ENCODE measurements at places on chromosomes 2 and 18.
A peak's percentile ranks its signal among the peaks of the same experiment; 100 is the strongest.

GRCh38 chr2:15133461-15133860, 427.7 kb downstream of the NBAS start:
- no peak overlapping the region for H3K4me3 ChIP-seq
- no peak for DNase-seq
- H3K27ac ChIP-seq = no peak overlapping the region
- H3K27me3 ChIP-seq = no peaks in the 10 kb centered on the region
- no peaks in the 10 kb centered on the region for H3K36me3 ChIP-seq

DNA sequence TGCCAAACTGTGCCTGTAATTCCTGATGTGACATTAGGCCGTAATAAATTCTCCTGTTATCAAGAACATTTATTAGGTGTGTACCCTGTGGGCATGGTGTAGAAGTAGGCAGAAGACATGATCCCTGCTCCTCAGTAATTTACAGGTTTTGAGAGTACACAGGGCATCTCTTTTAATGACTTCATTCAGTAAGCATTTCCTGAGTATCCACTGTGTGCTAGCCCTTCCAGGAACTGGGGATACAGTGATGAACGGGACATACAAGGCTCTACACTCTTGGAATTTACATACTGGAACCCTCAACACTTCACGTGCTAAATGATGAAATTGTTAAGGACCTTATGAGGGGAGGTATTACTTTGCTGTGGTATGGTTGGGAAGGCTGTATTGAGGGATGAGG, 30.2 kb downstream of the DIS3L2 start:
- DNase-seq = no peak
- no peaks in the 10 kb centered on the region for H3K36me3 ChIP-seq
- peaks cover 10% of the 10 kb centered on the region for H3K4me1 ChIP-seq
- H3K4me3 ChIP-seq = no peak overlapping the region
- H3K27ac ChIP-seq = no peak overlapping the region
- H3K27me3 ChIP-seq = no peaks in the 10 kb centered on the region

DNA sequence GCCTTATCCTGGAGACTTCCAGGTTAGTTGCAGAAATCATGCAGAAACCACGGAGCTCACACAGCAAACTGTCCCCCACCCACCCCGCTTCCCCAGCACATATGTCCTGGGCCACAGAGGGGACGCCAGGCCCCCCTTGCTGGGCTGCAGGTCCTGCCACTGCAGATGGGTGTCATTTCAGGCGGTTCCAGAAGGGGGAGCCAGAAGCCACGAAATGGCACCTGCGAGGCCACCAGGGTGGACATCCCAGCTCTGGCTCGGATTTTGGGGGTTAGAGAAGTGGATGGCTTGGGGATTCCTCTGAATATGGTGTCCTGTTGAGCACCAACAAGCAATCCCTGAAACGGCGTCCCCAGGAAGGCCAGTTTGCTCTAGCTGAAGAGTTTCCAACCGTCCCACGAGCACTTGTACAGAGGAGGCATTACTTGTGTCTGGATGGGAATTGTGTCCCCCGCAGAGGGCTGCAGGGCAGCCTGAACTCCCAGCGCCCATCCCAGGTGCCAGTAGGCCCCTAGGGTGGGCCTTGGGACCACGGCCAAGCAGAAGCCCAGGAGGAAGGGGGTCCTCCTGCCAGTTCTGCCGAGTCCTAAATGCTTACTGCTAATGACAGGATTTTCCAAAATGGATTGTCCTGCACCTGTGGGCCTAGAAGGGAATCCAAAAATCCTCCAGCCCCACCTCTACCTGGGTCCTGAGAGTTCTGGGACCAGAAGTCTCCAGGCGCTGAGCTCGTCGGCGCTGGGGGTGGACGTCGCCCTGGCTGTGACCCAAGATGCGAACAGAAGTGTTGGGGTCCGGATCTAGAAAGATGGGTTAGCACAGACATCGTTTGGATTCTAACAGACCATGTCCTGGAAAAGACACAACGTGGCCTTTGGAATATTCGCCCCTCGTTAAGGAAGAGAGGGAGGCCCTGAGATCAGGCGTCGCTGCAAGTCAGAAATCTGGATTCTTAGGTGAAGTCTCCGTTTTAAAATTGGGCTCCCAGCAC, 14.6 kb upstream of the NFATC1 start:
- no peaks in the 10 kb centered on the region for H3K27me3 ChIP-seq
- no peaks in the 10 kb centered on the region for H3K36me3 ChIP-seq
- peak; percentile 59 for DNase-seq
- H3K27ac ChIP-seq = no peak overlapping the region
- peaks cover 3% of the 10 kb centered on the region for H3K4me1 ChIP-seq
- H3K4me3 ChIP-seq = no peak overlapping the region

- H3K36me3 ChIP-seq = no peaks in the 10 kb centered on the region
- no peak overlapping the region for H3K27ac ChIP-seq
- no peaks in the 10 kb centered on the region for H3K27me3 ChIP-seq
- H3K4me3 ChIP-seq = no peak overlapping the region
- no peak for DNase-seq
Measured at GRCh38 chr2:51158251-51158650, 126.3 kb upstream of the NRXN1 start.

DNA sequence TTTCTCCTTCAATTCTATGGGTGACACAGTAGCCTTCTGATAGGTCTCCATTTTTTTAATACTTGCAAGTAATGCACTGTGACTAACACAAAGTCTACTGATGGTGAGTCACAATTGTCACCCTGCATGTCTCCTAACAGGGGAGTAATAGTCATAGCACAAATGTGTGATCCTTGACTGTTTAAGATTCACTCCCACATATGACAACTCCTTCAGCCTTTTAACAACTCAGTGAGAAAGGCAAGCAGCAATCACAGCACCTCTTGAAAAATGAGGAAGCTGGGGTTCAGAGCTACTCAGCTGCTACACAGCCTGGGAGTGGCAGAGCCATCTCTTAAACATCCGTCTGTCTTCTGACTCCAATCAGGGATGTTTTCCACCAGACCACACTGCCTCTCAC, 63.8 kb downstream of the EHD3 start:
- peak overlapping the region; percentile 56 for H3K27ac ChIP-seq
- no peaks in the 10 kb centered on the region for H3K27me3 ChIP-seq
- peak; percentile 54 for DNase-seq
- no peak overlapping the region for H3K4me3 ChIP-seq
- no peaks in the 10 kb centered on the region for H3K36me3 ChIP-seq

GRCh38 chr2:3039188-3040065, 338.2 kb downstream of the EIPR1 start:
- H3K27me3 ChIP-seq = no peaks in the 10 kb centered on the region
- no peaks in the 10 kb centered on the region for H3K36me3 ChIP-seq

DNA sequence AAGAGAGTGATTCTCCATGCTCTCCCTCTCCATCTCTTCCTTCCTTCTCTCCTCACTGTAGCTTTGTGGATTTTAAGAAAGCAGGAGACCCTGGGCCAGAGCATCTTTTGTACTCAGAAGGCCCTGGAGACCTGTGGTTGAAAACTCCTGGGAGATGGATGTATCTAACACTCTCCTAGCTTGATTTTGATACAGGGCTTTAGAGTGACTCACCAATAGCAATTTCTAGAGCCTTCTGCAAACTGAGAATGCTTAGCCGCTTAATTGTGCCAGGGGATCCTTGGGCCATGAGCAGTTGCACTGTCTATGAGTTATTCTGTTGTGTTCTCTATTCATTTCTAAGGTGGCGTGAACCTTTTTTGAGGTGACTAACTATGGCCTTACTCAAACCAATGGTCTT, 17.7 kb downstream of the HOXD1 start:
- H3K36me3 ChIP-seq = no peaks in the 10 kb centered on the region
- H3K4me3 ChIP-seq = no peak overlapping the region
- no peaks in the 10 kb centered on the region for H3K4me1 ChIP-seq
- peaks cover 5% of the 10 kb centered on the region for H3K27me3 ChIP-seq

DNA sequence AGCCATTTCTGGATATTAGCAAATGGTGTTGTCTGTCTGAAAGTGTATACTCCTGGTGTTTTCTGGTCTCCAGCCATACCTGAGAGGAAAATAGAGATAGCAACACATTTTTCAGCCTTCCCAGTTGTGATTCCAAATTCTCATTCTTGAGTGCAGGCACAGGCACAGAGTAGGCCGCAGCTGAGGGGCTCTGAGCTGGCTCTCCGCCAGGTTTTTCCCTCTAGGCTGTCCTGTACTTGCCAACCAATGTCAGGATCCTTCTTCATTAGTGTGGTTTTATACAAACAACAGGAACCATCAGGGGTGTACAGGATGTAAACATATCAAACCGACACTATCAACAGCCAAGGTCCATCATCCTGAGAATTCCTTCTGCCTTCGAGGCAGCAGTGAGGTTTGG, 1733.6 kb upstream of the CELF4 start:
- no peak for DNase-seq
- no peaks in the 10 kb centered on the region for H3K36me3 ChIP-seq
- H3K27me3 ChIP-seq = no peaks in the 10 kb centered on the region
- H3K4me1 ChIP-seq = no peaks in the 10 kb centered on the region

- H3K36me3 ChIP-seq = no peaks in the 10 kb centered on the region
- DNase-seq = peak; percentile 25
- H3K4me1 ChIP-seq = 0 out of 2 replicates have a peak, but pooled peaks cover 5% of the 10 kb centered on the region
- peaks cover 3% of the 10 kb centered on the region for H3K27me3 ChIP-seq
Measured at GRCh38 chr2:96157649-96158553, 12.7 kb upstream of the DUSP2 start.

DNA sequence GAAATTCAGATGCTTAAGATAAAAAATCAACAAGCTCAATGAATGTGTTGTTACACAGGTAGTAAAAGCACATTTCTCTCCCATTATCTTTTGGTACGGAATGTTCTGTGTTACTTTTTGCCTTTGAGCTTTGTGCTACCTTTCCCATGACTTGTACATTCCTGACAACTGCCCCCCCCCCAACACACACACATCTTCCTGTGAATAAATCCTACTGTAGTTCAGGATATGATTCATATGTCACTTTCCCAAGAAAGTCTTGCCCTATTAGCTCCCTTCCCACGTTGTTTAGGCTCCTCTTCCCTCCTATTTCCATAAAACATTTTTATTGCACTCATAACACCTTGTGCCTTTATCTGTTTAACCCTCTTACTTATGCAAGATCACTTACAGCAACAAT, 442.6 kb upstream of the LRATD1 start:
- no peak overlapping the region for H3K4me3 ChIP-seq
- no peak overlapping the region for H3K27ac ChIP-seq
- no peaks in the 10 kb centered on the region for H3K36me3 ChIP-seq
- H3K27me3 ChIP-seq = no peaks in the 10 kb centered on the region
- no peaks in the 10 kb centered on the region for H3K4me1 ChIP-seq

DNA sequence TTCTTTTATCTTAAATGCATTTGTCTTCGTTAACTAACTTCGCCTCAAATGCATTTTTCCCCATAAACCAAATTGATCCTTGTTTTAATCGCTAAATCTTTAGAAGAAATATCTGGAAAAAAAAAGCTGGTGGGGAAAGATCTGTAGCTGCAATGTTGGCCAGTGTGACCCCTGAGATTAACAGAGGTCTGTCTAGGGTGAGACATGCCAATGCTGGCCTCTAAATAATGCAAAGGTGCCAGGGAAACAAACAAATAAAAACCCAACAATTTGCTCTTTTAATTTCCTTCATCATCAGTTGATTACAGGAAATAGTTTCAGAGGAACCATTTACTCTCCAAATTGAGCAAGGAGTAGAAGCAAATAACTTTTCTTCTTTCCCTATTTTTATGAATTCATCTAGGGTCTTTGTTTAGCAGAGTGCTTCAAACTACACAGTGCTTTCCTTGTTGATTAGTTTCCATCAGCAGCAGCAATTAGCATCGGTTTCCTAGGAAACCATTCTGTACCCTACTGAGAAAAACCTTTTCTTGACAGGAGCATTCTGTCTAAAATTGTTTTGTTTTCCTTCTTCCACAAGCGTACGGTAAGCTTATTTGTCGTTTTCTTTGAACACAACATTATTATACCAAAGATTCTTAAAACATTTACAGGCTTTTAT, 100.5 kb upstream of the UNC80 start:
- H3K36me3 ChIP-seq = no peaks in the 10 kb centered on the region
- H3K27ac ChIP-seq = no peak overlapping the region
- H3K4me3 ChIP-seq = no peak overlapping the region
- no peaks in the 10 kb centered on the region for H3K27me3 ChIP-seq

- peak overlapping the region; percentile 36 for H3K27ac ChIP-seq
- no peaks in the 10 kb centered on the region for H3K27me3 ChIP-seq
- DNase-seq = no peak
- no peaks in the 10 kb centered on the region for H3K36me3 ChIP-seq
- no peak overlapping the region for H3K4me3 ChIP-seq
- peaks cover 17% of the 10 kb centered on the region for H3K4me1 ChIP-seq
Measured at GRCh38 chr2:213252206-213252605, 32.1 kb upstream of the SPAG16 start.

DNA sequence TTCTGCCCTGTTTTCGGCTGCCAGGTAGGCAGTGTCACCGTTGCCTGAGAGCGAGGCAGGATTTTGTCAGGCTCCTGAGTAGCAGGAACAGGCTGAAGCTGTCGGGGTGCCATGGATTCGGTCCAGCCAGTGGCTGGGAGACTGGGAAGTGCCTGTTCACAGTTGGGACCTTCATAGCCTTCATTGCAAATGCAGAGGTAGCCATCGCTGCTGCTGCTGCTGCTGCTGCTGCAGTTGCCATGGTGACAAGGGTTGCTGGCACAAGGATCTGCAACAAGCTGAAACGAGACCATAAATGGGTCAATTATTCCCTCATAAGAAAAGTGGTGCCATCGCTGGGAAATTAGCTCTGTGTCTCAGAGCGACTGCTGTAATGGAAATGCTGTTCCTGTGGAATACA, 122.7 kb downstream of the DNER start:
- H3K4me3 ChIP-seq = no peak overlapping the region
- H3K4me1 ChIP-seq = no peaks in the 10 kb centered on the region
- no peak overlapping the region for H3K27ac ChIP-seq
- no peaks in the 10 kb centered on the region for H3K27me3 ChIP-seq

DNA sequence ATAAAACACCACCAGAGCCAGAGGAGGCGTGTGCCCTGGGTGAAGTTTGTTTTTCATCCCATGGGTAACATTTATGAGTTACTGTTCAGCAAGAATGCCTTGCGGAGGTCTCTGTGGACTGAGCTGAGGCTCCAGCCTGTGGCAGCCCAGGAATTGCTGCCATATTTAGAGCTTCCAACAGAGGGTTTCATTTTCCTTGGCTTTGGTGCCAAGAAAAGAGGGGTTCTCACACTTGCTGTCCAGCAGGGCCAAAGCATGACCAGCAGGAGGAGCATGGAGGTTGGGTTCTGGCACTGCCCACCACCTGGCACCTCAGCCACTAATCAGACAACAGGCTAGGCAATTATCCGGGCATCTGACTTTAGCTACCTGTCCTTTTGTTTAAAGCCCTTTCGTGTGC, 36.7 kb downstream of the EPAS1 start:
- peaks cover 58% of the 10 kb centered on the region for H3K4me1 ChIP-seq
- no peaks in the 10 kb centered on the region for H3K36me3 ChIP-seq
- H3K4me3 ChIP-seq = no peak overlapping the region
- no peak for DNase-seq
- H3K27me3 ChIP-seq = no peaks in the 10 kb centered on the region

DNA sequence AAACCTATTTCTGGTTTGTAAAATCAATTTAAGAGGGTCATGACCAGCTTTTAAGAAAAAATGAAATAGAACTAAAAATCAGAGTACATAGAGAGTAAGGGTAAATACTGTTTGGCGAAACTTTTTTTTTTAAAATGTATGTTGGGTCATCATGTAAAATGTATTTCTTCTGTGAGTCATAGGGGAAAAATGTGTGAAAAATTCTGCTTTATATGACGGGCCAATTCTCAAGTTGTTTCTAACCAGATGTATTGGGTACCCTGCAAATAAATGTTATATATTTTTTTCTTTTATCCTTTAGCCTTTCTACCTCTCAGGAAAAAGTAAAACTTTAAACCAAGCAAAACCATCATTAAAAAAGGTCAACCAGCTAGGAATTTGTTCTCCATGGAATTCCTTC, 13.9 kb downstream of the AFTPH start:
- H3K27ac ChIP-seq = no peak overlapping the region
- no peak for DNase-seq
- H3K4me3 ChIP-seq = no peak overlapping the region
- H3K4me1 ChIP-seq = peaks cover 8% of the 10 kb centered on the region
- no peaks in the 10 kb centered on the region for H3K36me3 ChIP-seq
- no peaks in the 10 kb centered on the region for H3K27me3 ChIP-seq

Data from SJSA1 (cell line).